Stimulated activated CD8-positive, alpha-beta memory T cell treated with anti-CD3 and anti-CD28 coated beads, Interleukin-4, amount 100 ng/mL, for 48 hours (primary cell): ENCODE measurements at places on chromosomes 12 and 14.

GRCh38 chr12:49515266-49515665 lies 23.6 kb upstream of the KCNH3 start:
- DNase-seq = no peak

DNA sequence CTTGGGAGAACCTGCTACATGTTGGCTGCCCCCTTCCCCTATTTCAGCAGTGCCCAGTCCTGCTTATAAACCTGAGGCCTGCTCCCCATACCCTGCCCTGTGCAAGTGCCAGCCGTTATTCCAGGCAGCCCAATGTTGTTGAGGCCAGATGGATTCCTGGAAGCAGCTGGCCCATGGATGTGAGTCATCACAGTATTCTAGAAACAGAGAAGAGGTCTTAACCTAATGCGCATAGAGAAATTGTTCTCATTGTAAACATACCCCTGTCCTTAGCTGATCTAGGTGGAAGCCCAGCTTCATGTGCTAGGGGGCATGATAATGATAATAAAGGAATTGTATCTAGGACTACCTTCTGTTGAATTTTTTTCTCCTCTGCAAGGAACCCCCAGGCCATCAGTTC lies 69.7 kb downstream of the TSPAN11 start:
- no peak for DNase-seq

GRCh38 chr14:101895256-101895655 lies 69.1 kb upstream of the DYNC1H1 start:
- no peak for DNase-seq

DNA sequence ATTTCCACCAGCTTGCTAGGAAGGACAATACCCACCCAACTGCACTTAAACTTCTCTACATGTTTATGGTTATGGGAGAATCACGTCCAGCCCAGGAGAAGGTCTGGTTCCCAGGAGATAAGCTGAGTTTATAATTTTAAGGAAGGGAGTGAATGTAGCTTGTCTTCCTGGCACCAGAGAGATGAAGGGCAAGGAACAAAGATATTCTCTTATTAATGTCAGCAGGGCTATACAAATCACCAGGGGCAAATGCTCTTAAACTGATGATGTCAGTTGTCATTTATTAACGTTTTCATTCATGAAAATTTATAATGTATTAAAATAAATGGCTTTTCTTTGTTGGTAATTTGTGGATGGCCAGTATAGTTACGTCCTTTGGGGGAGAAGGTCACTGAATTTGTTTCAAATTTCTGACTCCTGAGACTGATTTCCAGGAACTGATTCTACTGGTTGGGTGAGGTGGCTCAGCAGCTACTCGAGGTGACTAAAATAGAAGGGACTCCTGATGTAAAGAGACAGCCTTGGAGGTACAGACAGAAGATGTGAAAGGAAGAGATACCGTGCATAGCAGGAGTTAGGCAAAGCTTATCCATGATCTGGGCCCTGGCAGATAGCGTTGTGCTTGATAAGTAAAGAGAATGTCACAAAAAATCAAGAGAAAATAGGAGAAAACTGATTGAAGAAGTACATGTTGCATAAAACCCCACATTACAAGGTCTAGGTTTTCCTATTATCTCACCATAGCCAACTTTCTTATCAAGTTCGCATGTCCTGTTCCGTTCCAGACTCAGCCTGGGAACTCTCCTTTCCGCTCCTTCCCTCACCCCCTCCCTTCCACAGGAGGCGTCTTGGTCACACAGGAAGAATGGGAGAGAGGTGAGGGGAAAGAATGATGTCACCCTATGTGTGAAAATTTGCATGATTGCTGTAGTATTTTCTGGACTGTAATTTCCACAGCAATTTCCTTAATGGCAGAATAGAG lies 367.1 kb upstream of the FAR2 start:
- no peak for DNase-seq

- no peak for DNase-seq
Measured at GRCh38 chr14:68359837-68360552, 432.9 kb downstream of the ZFP36L1 start.

- peak; percentile 94 for DNase-seq
Measured at GRCh38 chr14:59188461-59189090, at the start of gene DAAM1. TSS of gene DAAM1 (plus strand) at chr14:59188667. CDS start at chr14:59263478, 74,811 bp downstream.

GRCh38 chr12:25825446-25825845 lies 133.0 kb upstream of the RASSF8 start:
- no peak for DNase-seq

DNA sequence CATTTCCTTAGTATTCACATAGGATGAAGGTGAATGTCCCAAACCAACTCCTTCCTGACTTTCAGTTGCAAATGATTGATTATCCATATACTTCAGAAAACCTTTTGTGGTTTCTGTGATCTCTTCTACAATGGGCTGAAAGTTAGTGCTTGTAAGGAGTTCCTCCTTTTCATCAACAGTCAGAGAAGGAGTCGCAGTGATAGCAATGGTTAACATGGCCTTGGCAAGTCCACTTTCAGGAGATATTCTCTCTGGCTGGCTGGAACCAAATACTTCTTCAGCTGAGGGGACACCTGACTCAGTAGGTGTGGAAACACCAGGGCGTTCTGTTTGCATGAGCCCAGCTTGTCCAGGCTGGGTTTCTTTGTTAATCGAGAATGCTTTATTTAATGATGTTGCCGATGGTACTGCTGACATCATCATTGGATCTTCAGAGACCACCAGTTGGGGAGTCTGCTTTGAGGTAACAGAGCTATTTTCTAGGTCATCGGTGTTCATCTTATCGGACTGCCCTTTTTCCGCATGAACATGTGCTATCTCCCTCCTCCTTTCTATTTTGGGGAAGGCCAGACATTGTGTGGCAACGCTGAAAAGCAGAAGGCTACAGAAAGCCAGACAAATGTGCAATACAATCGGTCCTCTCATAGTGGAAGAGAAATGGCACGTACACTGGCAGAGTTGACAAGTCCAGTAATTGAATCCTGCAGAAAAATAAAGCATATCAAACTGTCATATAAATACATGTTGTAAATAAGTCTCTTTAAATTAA lies 13.1 kb downstream of the ARMH4 start:
- DNase-seq = no peak

- no peak for DNase-seq
Measured at GRCh38 chr14:96960598-96961116, 163.5 kb downstream of the VRK1 start.

DNA sequence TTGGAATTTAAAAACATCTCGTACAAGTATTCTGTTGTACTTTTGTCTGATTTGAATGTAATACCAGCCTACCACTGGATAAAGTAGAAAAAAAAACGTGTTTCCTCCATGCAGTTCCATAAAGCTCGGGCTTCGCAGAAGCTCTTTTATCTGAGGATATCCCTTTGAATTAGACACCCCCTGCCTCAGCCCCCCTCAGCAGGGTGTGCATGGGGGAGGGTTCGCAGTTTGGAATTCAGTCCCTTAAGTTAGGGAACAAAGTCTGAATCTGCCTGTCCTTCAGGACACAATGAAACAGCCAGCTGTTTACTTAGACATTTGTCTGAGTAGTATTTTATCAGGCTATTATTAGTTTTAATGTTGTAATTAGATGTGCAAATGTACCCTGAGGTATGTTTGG lies 234.0 kb upstream of the CAND1 start:
- DNase-seq = no peak

DNA sequence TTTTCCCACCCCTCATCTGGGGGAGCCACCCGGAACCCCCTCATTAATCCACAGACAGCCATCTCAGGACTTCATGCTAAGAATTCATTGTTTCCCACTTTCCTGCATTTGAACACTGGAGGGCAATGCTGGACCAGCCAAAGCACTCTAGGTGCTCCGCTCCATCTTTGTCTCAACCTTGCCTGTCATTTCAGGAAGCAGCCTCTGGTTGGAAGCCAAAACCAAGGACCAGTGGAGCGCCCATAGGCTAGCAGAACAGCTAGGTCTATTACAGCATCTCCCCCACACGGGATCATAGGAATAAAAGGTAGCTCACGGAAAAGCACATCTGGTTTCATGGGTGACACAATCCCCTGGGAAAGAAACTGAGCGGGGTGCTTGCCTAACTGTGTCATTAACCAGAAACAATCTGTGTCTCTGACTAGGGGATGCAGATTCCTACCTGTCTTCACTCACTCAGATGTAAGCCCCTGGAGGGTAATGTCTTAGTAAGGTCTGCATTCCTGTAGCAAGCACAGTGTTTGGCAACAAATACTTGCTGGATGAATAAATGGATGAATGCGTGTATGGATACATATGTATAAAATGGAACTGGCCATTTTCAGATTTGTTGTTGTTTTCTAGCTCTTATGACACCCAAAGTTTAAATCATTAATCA lies 197.0 kb downstream of the DAD1 start:
- DNase-seq = no peak

DNA sequence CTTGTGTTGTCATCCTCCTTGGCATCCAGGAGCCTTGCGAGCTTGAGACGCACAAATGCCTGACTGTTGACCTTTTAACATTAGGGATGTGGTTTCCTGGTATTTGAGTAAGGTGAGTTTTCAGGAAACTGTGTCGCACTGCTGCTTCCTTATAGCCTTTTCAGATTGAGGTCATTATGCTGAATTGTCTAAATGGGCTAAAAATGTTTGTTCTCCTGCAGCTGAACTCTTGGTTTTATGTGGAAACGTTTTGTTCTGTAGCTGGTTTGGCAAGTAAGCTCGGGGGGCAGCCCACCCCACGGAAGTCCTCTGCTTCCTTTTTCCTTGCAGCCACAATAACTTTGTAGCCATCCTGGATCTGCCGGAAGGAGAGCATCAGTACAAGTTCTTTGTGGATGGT lies 5.7 kb downstream of the PRKAB1 start:
- no peak for DNase-seq

DNA sequence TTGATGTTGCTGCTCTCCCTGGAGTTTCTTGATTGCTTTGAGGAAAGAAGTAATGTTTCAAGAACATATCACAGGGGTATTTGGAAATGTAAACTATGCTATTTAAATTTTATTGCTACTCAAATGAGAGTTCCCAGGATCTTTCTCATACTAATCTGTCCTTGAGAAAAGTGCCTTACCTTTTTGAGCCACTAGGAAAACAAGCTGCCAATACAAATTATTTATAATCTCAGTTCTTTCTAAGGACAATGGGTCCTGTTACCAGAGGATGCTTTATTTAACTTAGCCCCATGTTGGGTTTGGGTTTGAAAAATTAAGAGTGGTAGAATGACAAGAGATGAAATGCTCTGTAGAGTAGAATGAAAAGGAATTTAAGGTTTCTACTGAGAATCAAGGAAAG lies 258.2 kb upstream of the PRKD1 start:
- DNase-seq = no peak

GRCh38 chr12:89928467-89928866 lies 219.8 kb upstream of the ATP2B1 start:
- no peak for DNase-seq

DNA sequence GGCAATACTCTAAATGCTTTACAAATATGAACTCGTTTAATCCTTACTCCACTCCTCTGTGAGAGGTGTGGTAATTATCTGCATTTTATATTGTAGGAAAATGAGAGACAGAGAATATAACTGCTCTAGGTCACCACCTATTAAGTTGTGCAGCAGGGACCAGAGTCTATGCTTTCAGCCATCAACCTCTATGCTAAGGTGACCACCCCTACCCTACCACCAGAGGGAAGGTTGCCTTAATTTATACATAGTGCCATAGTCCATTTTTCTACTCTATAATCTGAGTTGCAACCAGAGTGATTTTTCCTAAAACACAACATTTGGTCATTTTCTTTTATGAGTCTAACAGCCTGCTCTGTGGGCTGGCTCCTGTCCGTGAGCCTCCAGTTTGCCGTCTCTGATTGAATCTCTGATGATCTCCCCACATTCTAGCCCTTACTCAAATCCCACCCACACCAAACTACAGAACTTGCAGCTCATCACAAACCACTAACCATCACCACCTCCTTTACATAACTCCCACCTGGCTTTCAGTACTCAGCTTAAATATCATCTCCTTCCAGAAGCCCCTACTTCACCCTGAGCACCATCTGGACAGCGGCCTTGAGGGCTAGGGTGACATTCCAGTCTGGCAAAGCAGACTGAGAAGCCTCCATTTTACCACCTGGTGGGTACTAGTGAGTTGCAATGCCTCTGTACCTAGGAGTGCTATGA lies 126.6 kb downstream of the PPM1H start:
- no peak for DNase-seq

DNA sequence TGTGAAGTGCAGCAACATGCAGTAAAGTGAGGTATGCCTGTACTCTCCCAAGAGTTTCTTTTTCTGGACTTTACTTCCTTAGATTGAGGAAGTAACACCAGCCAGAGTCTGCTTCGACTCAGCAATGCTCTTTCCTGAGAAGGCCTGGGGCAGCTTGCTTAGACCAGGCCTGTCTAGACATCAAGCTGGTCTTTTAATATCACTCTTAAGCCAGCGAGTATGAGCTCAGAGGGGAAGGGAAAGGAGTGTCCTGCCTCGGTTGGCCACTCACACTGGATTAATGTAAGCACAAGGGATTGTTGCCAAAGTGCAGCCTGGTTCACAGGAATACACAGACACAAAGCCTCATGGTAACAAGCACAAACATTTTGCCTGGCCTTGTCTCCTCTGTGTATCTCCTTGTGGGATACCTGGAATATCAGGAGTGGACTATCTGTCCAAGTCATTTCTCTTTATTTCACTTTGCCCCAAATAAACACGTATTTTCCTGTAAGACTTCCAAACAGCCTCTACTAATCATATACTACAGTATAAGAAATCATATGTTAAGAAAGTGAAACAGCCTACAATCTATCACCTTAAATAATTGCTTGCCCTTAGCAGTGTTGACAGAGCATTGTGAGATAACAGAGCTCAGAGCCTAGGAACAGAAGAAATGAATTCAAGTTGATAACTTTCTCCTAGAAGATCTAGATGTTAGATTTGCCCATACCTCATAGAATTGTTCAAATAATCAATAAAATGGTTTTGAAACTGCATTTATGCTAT lies 121.2 kb upstream of the DAAM1 start:
- DNase-seq = no peak

GRCh38 chr12:103301642-103302591 lies 193.9 kb downstream of the C12orf42 start:
- DNase-seq = no peak

GRCh38 chr14:39440975-39441374 lies 8.7 kb upstream of the FBXO33 start:
- no peak for DNase-seq

GRCh38 chr12:127295630-127296029 lies 971.3 kb upstream of the TMEM132C start:
- no peak for DNase-seq

DNA sequence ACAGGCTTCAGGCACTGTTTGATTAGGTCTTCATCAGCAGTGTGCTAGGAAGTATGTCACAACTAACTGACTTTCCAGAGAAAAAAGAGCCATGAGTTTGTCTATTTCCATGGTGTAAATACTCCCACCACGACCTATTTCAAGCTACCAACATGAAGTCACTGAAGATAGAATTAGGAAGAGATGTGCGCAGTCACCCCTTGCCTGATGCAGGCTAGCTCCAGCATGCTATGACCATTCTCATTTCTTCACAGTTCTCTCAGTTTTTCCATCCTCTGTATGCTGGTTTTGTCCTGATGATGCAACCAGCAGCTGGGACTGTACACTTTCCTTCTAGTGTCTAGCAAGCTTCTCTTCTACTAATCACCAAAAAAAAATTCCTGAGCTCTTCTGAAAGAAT lies 191.6 kb upstream of the NUDT4 start:
- no peak for DNase-seq

GRCh38 chr12:29035112-29035511 lies 114.0 kb upstream of the FAR2 start:
- DNase-seq = no peak
